ENCODE measurements at places on chromosomes 5 and 9.

DNA sequence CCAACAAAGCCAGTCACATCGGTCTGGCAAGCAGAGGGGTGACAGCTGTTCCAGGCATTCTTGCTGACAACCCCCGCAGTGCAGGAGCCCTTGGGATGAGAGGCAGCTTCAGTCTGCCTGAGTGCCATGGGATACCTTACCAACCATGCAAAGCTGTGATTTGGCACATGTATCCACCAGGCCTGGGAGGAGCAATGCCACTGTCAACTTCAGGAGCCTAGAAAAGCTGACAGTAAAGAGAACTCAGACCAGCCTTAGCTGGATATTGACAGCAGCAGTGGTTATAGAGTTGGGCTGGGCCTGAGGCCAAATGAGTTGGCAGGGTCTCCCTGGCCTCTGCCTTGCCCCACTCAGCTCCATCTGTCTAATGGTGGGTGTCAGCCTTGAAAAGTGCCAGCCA, 10.1 kb upstream of the PLPPR1 start:
- DNase-seq: no peak

- DNase-seq: no peak
These were observed 137.4 kb upstream of the IL12B start for GRCh38 chr5:159467666-159468065.

DNA sequence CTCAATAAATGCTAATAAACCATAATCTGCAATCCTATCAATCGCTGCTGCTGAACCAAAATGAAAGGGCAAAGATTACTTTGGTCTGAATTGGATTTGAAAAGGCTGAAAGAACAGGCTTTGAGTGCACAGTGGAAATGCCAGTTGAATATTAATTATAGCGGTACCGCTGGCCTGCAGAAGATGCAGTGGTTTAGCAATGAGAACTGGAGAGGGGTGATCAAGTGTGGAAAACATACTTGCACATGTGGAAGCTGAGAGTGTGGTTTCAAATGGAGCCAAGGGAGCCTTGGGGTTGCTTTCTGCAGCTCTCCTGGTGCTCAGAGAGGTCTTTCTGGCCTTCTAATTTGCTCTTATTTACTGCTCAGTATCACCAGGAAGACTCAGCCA, 133.9 kb downstream of the PTTG1 start:
- no peak for DNase-seq

DNA sequence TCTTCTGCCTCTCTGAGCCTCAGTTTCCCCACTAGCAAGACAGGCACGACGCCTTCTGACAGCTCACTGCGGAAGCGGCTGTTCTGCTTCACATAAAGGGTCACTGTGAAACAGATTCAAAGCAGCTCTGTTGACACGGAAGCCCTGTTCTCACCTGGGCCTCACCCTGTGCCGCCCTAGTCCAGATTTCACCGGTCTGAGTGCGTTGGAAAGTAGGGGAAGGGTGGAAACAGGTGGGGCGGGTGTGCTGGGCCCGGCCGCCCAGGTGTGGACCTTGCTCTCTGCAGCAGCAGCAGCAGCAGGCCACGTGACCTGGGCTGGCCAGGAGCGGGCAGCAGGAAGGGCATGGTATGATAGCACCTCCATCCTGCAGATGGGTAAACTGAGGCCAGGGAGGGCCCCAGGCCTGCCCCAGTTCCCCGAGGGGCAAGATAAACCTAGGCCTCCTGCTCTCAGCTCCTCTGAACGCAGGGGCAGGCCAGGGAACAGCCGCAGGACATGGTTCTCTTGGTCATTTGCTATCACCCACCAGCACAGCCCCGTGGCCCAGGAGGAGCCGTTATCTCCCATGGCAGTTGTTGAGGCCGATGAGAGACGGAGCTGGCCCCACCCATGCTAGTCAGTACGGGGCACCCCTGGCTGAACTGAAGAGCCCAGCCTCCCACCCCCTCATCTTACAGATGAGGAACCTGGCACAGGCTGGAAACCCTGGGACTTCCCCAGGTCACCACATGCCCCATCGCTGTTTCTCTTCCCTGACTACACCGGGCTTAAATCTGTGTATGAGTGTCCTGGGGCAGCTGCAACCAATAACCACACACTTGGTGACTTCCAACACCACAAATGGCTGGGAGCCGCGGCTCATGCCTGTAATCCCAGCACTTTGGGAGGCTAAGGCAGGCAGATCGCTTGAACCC, 12.1 kb downstream of the PTGES2 start:
- DNase-seq: no peak

DNA sequence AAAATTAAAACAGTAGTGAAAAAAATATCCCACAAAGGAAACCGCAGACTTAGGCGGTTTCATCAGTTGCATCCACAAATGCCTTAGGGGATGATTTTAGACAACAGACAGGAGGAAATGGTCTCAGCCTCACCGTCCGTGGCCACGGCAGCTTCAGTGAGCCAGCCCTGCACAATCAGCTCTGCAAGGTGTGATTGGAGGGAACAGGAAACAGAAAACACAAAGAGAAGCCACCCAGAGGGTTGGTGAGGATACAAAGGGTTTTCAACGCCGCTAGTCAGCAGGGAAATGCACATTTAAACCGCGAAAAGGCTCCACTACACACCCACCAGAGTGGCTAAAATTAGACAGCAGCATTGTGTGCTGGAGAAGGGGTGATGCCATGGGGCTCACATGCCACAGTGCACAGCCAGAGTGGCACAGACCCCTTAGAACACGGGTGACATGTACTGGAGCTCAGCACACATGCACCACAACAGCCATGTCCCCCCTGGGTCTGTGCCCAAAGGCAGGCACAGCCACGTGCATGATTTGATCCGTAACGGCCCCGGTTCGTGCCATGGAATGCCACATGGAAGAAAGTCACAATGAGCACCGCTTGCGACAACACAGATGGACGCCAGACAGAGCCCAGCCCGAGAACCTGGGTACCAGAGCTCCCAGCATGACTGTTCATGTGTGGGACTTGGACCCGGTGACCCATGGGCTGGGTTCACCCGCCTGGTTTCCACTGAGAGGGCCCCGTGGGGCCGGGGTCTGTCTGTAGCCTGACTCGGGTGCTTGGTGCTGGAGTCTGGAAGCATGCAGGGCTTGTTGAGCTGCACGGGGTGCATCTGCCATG, 18.3 kb upstream of the TERT start:
- peak; percentile 95 for DNase-seq

GRCh38 chr5:171952021-171952420, 54.4 kb downstream of the FBXW11 start:
- no peak for DNase-seq

GRCh38 chr9:38329968-38330367, 62.5 kb upstream of the ALDH1B1 start:
- DNase-seq: no peak

GRCh38 chr9:116318468-116319374, 165.1 kb downstream of the PAPPA start:
- no peak for DNase-seq

DNA sequence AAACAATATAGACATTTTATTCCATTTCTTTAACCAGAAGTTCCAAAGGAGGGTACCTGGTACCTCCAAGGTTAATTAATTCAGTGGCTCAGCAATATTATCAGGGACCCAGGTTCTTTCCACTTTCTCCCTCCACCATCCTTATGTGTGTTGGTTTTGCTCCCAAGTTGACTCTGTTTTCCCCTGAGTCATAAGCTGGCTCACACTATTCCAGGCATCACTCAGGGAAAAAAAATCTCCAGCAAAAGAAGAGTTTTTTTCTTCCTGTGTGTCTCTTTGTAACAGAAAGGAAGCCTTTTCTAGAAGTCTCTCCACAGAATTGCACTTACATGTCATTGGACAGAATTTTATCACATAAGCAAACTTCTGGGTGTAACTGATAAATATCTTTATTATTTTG, 31.2 kb upstream of the GALNT10 start:
- no peak for DNase-seq

- no peak for DNase-seq
These were observed 7.3 kb downstream of the C1QTNF3 start for GRCh38 chr5:34035756-34036155.

DNA sequence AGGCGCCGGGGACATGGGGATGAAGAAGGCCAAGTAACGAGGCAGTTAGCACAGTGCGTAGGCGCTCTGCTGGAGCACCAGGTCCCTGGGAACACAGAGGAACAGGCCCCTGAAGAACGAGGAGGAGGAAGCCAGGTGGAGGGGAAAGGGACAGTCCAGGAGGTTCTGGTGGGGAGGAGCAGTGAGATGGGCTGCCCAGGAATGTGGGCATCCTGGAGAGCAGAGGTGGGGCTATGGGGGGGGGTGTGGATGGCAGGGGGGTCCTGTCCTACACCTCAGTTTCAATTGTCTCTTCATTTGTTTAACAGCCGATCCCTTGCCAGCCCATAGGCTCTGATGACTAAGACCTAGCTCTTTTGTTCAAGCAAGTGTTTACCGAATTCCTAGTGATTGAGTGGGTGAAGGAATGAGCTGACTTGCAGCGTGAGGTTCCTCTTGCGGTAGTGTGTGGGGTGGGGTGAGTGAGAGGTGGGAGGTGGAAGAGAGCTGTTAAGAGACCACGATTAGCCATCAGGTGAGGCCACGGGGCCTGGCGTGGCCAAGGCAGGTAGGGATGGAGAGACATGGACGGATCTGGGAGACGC, 8.4 kb upstream of the PHYHD1 start:
- DNase-seq: no peak

GRCh38 chr9:121283856-121284732, 16.1 kb downstream of the GSN start:
- no peak for DNase-seq

DNA sequence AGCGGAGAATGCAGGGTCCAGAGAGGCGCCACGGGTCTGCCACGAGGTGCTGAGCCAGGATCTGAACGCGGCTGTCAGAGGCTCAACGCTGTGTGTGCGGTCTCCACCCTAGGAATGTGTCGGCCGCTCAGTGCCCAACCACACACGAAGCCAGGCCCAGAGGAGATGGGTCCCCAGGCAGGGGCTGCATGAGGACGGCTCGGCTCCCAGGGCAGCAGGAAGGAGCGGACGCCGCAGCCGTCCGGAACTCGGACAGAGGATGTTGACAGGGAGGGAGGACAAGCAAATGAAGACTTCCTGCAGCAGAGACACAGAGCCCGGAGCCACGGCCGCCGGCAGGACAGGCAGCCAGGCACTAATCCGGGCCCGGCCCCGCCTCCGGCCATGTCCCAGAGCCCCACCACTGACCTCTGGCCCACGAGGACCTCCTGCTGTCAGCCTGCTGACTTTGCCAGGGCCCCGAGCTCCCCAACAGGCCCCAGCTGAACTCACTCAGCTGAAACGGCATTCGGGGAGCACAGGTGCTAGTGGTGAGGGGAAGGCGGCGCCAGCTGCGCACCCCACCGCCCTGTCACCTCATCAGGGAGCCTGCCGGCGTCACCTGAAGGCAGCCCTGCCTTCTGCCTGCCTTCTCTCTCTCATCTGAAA, 12.7 kb downstream of the VAV2 start:
- DNase-seq: no peak

DNA sequence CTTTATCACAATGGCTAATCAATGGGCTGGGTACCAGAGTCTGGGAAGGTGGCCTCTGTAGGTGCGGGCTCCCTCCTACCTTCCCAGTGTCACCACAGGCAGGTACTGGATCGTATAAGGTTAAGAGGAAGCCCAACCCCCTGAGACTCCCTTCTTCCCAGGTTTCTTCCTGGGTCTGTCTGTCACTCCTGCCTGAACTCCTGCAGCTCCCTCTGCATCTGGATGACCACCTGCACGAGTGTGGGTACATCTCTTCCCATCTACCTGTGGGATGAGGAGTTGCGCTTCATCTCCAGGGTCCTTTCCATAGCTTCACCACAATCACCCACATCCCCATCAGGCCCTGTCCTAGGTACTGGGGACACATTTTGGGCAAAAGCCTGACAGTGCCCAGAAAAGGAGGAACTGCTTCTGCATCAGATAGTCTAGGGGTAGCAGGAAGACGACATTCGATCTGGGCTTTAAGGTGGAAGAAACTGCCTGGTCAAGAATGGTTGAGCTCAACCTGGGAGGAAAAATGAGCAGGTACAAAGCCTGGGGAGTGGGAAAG, 112.2 kb upstream of the ALDH1B1 start:
- no peak for DNase-seq

DNA sequence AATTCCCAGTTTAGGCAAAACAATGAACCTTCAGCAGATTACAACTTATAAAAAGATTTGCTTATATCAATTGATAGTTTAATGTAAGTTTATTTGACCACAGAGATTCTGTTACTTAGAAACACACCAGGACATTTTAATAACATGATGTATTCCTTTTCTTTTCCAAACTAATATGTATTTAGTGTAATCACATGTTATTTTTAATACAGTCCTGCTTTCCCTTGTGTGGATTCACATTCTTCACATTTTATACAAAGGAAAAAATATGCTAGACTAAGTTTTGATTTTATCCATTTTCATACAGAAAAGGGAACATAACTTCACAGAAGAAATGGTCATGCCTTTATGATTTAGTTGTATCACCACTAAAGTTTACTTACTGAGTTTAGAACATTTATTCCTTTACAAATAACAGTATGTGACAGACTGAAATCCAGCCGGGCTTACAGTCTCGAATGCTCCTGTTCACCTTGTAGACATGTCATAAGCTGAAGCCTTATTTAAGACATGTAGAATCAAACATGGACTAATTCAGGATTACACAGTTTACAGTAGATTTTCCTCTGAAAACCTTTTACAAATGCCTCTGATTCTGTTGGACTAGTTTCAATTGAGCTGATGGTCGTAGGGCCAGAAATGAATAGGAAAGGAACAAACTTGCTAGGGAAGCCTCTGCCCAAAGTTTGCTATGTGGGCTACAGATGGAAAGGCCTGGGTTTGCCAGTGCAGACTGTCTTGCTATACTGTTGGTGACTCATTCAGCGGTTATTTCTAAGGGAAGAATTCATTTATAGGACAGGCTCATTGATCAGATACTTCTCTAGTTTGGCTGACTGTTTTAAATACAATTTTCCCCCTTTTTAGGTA, 6.6 kb upstream of the ASPN start:
- DNase-seq: no peak

DNA sequence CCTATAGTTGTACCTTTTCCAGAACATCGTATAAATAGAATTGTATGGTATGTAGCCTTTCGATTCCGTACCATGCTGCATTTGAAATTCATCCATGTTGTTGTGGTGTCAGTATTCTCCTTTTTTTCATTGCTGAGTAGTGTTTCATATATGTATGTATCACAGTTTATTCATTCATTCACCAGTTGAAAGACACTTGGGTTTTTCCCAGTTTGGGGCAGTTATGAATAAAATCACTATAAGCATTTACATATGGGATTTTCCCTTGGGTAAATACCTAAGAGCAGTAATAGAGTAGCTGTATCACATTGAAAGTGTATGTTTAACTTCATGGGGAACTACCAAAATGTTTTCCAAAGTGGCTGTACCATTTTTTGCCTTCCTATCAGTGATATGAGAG, 16.1 kb upstream of the FKTN start:
- DNase-seq: peak; percentile 59

- DNase-seq: no peak
These were observed 57.9 kb downstream of the TGFBR1 start for GRCh38 chr9:99162759-99163364.
